Fibroblast of skin of scalp (primary cell): ENCODE measurements at places on chromosomes 2 and 18.

GRCh38 chr2:70918016-70918415, 17.7 kb upstream of the ATP6V1B1 start:
- DNase-seq = no peak

DNA sequence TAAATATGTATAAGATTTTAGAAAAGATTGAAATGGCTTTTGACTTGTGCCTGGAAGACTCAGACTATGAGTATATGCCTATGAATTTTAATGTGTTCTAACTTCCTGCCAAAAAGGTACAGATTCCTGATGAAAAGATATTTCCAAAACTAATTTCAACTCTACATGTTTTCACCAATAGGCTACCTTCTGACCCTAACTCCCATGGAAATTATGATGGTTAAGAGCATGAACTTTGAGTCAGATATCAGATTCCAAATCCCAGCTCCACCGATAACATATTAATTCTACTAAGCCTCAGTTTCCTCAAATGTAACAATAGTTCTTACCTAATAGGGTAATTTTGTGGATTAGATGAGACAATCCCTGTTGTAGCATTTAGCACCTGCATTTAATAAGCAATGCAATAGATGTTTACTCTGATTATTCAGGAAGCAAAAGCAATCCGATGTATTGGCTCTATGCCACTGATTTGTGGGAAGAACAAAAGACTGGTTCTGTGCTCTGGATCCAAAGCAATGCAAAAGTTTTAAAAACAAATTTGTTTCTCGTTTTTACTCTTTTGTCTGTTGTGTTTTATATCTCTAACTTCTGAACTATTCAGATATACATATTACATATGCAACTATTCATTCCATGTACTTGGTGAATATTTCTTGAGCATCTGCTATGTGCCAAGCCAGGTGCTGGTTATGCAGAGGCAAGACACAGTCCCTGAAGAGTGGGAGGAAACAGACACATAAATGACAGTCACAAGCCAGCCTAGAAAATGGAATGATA, 115.4 kb downstream of the GATA6 start:
- DNase-seq = no peak

GRCh38 chr2:241876528-241877196, 7.1 kb downstream of the RTP5 start:
- DNase-seq = no peak

- DNase-seq = peak; percentile 68
These were observed 272.3 kb upstream of the COL3A1 start for GRCh38 chr2:188701836-188702235.
